Uterus (tissue), 4 donors: ENCODE measurements at places on chromosomes 1 and 21. TPM values are rescaled to one million over a fixed set of nuclear protein-coding genes. Genes with fewer than 3 reads are reported as not detected.

- H3K27me3 ChIP-seq = no peaks in the 10 kb centered on the region
- no peak overlapping the region for H3K27ac ChIP-seq
These were observed 74.9 kb downstream of the ADCY10 start for GRCh38 chr1:167839009-167839408.

- H3K36me3 ChIP-seq = no peaks in the 10 kb centered on the region
- H3K4me3 ChIP-seq = no peak overlapping the region
- no peaks in the 10 kb centered on the region for H3K27me3 ChIP-seq
- DNase-seq = no peak
- peaks cover 6% of the 10 kb centered on the region for H3K4me1 ChIP-seq
These were observed 10.6 kb downstream of the ZBTB17 start for GRCh38 chr1:15965228-15965767.

GRCh38 chr1:213852107-213852506 lies 135.7 kb upstream of the PROX1 start:
- no peak overlapping the region for H3K27ac ChIP-seq
- no peaks in the 10 kb centered on the region for H3K36me3 ChIP-seq
- H3K4me3 ChIP-seq = no peak overlapping the region
- H3K4me1 ChIP-seq = no peaks in the 10 kb centered on the region
- H3K27me3 ChIP-seq = no peaks in the 10 kb centered on the region

DNA sequence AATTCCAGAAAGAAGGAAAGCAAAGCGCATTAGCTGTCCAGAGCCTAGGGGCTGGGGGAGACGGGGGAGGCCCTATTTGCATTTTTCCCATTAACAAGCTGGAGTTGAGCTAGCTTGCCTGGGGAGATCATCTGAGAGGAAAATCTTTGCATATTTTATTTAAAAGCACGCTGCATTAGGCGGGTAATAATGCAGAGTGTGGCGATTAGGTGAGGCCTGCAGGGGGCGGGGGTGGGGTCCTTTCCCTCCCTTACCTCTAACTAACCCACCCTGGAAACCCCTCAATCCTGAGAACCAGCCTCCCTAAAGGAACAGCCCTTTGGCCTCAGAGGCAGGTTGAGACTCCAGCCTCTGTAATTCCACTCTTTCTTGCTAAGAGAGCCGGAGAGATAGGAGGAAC lies 16.2 kb downstream of the C1orf216 start:
- no peaks in the 10 kb centered on the region for H3K4me1 ChIP-seq
- H3K4me3 ChIP-seq = no peak overlapping the region
- DNase-seq = no peak
- no peaks in the 10 kb centered on the region for H3K36me3 ChIP-seq
- no peaks in the 10 kb centered on the region for H3K27me3 ChIP-seq
- no peak overlapping the region for H3K27ac ChIP-seq

- no peaks in the 10 kb centered on the region for H3K27me3 ChIP-seq
- no peak overlapping the region for H3K27ac ChIP-seq
- DNase-seq = no peak
- no peaks in the 10 kb centered on the region for H3K4me1 ChIP-seq
These were observed 51.2 kb downstream of the CCDC185 start for GRCh38 chr1:223444411-223444810.

DNA sequence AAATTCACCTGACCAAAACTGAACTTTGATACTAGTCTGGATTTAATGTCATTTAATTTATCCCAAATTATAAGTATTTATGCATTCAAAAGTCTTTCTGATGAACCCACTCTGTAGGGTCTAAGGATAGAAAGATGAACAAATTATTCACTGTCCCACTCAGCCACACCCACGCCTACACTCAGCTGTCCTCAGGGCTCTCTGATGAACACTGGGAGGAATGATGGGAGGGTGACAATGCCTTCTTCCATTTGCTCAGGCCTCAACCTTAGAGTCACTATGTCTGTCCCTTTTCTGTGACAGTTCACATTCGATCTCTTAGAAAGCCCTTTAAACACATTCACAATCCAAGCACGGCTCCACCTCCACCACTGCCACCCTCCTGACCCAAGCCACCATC lies 41.8 kb downstream of the KCNJ6 start:
- no peak overlapping the region for H3K4me3 ChIP-seq
- no peaks in the 10 kb centered on the region for H3K27me3 ChIP-seq
- H3K36me3 ChIP-seq = no peaks in the 10 kb centered on the region
- H3K27ac ChIP-seq = no peak overlapping the region

DNA sequence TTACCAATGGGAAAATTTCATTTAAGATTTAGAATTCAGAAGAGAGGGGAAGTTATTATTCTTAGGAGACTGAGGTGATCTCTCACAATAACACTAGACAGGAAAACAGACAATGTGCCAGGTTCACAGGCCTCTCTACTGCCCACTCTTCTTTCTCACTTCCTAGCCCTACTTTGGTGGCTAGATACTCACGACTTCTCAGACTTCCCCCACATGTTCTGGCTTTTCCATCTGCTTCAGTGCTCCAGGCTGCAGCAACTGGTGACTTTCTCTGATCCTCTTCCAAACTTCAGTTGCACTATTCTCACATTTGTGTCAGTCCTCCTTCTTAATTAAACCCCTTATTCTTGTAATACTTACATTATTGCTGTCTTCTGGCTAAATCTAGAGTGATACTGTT lies 208.7 kb upstream of the KCTD3 start:
- DNase-seq = no peak
- H3K27ac ChIP-seq = no peak overlapping the region
- H3K4me3 ChIP-seq = no peak overlapping the region
- no peaks in the 10 kb centered on the region for H3K27me3 ChIP-seq
- H3K4me1 ChIP-seq = no peaks in the 10 kb centered on the region

DNA sequence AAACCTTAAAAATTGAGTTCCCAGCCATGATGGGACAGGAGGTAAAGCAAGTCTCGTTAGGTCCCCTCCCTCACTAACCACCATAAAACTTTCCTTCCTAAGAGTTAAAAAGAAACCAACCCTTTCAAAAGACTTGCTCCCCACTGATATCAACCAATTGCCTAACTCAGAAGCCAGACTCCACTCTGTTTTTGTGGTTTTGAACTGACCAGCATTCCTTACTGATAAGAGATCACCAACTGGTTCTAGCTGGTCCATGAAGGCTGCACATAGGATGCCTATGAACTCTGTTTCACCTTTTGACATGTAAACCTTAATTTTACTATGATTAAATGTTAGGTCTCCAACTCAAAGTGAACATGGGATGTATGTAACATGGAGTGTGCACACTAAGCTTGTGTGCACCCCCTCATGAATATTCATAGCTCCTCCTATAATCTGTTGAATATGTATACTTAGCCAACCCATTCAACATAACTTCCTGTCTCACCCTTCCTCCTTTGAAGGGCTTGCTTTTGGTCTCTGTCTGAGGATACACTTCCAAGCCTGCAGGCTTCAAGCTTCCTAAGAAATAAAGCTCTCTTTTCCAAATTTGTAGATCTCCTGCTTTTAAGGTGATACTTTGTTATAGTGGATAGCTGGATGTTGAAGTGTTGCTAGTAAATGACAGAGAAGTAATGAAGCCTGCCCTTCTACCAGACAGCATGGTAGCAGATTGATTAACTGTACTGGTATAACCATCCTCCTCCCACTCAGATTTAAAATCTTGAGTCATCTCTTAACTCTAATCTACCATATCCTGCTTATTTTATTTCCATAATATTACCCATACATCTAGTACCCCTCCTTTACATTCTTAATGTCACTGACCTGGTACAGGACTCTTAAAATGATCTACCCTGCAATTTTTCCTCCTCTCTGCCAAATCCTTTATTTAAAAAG lies 95.6 kb downstream of the ZNF644 start:
- no peaks in the 10 kb centered on the region for H3K27me3 ChIP-seq
- H3K27ac ChIP-seq = no peak overlapping the region
- no peaks in the 10 kb centered on the region for H3K4me1 ChIP-seq
- no peak overlapping the region for H3K4me3 ChIP-seq

DNA sequence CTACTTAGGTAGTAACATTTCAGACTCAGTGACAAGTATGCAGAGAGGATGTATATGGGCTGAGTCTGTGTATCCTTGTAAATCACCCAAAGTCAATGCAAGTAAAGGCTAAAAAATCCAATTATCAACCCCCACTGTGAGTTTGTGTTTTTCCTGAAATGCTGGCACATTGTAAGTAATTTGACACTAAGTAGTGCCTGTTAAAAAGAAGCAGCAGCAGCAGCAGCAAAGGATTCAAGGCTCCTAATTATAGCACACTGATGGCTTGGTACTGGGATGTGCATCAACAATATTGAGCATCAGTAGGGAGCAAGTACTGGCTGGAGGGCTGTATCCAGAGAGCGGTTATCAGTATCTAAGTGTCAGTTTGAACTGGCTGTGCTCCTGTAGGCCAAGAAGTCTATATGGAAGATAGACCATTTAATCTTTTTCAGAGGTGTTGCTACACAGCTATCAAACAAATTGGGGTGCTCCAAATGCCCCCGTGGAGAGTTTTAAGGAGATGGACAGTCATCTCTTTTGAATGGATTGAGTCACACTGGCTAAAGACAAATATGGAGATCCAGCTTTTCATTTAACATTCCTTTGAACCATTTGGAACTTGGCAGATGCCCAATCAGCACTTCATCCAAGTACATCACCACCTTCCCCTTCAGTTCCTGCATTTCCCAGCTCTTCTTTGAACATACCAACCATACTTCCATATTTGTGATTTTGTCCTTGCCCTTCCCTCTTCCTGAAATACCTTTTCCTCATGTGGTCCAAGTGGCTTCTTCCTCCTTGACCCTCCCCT lies 241.2 kb upstream of the ST6GALNAC5 start:
- no peak for DNase-seq
- no peak overlapping the region for H3K27ac ChIP-seq
- H3K4me1 ChIP-seq = no peaks in the 10 kb centered on the region
- H3K4me3 ChIP-seq = no peak overlapping the region
- no peaks in the 10 kb centered on the region for H3K36me3 ChIP-seq
- no peaks in the 10 kb centered on the region for H3K27me3 ChIP-seq

GRCh38 chr1:209783386-209783785 lies 973 bp downstream of the C1orf74 start:
- no peaks in the 10 kb centered on the region for H3K4me1 ChIP-seq
- H3K4me3 ChIP-seq = no peak overlapping the region
- H3K27ac ChIP-seq = no peak overlapping the region
- no peak for DNase-seq
- H3K27me3 ChIP-seq = no peaks in the 10 kb centered on the region

DNA sequence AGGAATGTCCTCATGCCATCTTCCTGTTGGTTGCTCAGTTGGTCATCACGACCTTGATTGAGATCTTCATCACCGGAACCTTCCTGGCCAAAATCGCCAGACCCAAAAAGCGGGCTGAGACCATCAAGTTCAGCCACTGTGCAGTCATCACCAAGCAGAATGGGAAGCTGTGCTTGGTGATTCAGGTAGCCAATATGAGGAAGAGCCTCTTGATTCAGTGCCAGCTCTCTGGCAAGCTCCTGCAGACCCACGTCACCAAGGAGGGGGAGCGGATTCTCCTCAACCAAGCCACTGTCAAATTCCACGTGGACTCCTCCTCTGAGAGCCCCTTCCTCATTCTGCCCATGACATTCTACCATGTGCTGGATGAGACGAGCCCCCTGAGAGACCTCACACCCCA lies 42.9 kb downstream of the KCNJ15 start:
- no peak overlapping the region for H3K27ac ChIP-seq
- DNase-seq = no peak
- no peaks in the 10 kb centered on the region for H3K27me3 ChIP-seq
- H3K36me3 ChIP-seq = no peaks in the 10 kb centered on the region

DNA sequence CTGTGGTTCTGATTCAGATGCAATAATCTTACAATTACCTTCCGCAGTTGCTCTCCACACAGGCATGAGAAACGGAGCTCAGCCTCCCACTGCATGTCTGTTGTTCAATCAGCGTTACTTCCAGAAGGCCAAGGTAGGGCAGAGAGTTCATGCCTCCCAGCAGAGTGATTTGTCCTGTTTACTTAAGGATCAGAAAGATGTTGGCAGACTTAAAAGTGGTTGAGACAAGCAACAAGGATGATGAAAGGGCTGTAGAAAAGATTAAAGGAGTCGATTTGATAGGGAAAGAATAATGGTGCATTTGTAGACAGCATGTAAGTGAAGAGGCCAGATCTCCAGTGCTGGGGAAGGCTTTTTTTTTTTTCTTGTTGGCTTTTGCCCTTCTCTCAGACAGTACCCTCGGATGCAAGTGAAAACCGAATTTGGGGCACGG lies 26.6 kb downstream of the ARMH1 start:
- no peak for DNase-seq
- H3K4me1 ChIP-seq = no peaks in the 10 kb centered on the region
- H3K27me3 ChIP-seq = no peaks in the 10 kb centered on the region
- H3K27ac ChIP-seq = no peak overlapping the region
- H3K4me3 ChIP-seq = no peak overlapping the region

DNA sequence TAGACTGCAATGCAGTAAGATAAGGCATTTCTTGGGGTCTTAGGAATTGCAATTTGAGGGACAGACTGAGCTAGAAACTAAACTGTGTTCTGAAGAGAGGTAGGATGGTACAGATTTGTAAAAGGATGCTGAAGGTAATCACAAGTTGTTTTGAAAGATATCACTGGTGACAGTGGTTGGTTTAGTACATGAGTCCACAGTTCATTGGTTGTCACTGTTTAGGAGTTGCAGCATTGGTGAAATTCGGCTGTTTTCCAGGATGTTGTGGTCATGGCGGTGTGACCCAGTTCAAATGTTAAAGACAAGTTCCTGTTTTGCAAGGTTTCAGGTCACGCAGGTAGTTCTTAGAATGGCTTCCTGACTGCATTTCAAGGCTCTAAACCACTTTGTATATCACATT lies 292.8 kb upstream of the B3GALT2 start:
- H3K4me1 ChIP-seq = no peaks in the 10 kb centered on the region
- no peaks in the 10 kb centered on the region for H3K27me3 ChIP-seq

- no peaks in the 10 kb centered on the region for H3K4me1 ChIP-seq
- no peaks in the 10 kb centered on the region for H3K36me3 ChIP-seq
- H3K4me3 ChIP-seq = peak overlapping the region; percentile 61
- no peak overlapping the region for H3K27ac ChIP-seq
- H3K27me3 ChIP-seq = no peaks in the 10 kb centered on the region
These were observed 1.1 kb downstream of the CGN start for GRCh38 chr1:151512326-151512725.

Gene HSF2BP
- total RNA-seq = 1.2 TPM

Gene MORC3
- total RNA-seq = 60.9 TPM

Gene C1orf52
- total RNA-seq = 23.8 TPM

Gene ASTN1
- 42.7 TPM for total RNA-seq

Gene DNAJC6
- total RNA-seq = 5.0 TPM

Gene CRNN
- 0.28 TPM for total RNA-seq

Gene RGS16
- 1.2 TPM for total RNA-seq

Gene DIO1
- total RNA-seq = not detected

Gene ZNF593OS
- total RNA-seq = not detected
